ENCODE measurements at places on chromosomes 2 and 18.

DNA sequence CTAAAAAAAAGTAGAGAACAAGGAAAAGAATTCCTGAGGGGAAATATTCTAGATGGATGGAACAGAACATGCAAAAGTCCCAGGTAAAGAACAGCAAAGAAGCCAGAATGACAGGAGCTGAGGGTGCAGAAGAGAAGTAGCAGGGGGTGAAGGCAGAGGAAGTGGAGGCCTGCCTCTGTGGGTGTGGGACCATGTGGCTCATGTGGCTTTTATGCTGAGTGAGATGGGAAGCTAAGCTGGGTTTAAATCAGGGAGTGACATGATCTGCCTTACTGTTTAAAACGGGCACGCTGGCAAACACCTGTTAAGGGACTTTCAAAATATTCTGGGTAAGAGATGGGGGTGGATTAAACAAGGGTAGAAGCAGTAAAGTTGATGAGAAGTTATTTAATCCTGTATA, 40.0 kb downstream of the GKN2 start:
- DNase-seq, result peak; percentile 27

- DNase-seq, result no peak
These were observed 11.8 kb downstream of the ARHGAP15 start for GRCh38 chr2:143140864-143141661.

GRCh38 chr2:118371515-118371914, 283.2 kb downstream of the INSIG2 start:
- DNase-seq, result no peak

DNA sequence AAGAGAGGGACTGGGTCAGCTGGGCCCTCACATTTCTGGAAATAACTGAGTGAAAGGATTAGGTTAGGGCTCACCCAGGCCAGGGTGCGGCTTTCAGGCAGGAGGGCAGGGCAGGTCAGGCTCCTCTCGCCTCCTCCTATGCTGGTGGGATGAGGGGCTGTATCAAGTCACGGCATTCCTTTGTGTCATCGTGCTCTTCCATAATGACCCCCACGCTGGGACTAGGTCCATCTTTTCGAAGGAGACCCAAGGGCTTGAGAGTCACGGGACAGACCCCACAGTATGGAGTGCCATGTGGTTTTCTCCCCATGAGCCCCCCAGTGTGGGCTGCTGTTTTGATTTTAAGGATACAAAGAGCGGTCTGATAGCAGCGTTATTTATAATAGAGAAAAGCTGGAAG, 137.8 kb upstream of the COPS8 start:
- no peak for DNase-seq

GRCh38 chr2:134275058-134275862, 21.4 kb downstream of the MGAT5 start:
- DNase-seq, result no peak

- DNase-seq, result no peak
These were observed 242.6 kb upstream of the NT5C1B start for GRCh38 chr2:18831916-18832510.

- no peak for DNase-seq
These were observed 152.2 kb downstream of the SMAD7 start for GRCh38 chr18:48798334-48799245.

DNA sequence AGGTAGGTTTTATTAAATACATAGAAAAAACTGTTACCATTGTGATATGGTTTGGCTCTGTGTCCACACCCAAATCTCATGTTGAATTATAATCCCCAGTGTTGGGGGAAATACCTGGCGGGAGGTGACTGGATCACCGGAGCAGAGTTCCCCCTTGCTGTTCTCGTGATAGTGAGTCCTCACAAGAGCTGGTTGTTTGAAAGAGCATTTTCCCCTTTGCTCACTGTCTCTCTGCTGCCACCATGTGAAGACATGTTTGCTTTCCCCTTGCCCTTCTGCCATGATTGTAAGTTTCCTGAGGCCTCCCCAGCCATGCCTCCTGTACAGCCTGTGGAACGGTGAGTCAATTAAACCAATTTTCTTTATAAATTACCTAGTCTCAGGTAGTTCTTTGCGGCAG, 352.7 kb upstream of the SLC39A10 start:
- no peak for DNase-seq

DNA sequence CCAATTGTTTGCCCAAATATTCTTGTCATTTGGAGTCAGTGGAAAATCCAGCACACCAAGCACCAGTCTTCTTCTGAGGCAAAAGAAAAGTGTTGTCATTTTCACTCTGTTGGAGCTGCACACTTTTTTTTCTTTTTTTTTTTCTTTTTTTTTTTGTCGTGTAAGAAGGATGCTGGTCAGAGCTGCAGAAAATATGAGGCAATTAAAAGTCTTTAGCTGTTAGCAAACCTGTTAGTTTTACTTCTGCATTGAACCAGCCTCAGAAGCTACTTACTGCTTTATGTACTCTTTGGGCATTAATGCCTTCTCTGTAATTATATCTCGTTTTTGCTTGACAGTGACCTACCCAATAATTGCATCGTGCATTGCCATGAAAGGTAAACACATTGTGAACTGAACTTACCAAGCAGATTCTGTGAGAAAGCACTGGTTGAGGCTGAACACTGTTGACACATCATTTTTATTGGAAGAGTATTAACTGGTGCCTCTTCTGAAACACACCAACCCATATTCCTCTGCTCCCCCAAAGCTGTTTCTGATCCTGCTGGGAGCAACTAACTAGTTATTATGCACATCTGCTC, 165.4 kb downstream of the CAPN13 start:
- DNase-seq, result no peak
